ENCODE measurements at places on chromosomes 7 and 10. TPM values are rescaled to one million over a fixed set of nuclear protein-coding genes. Genes with fewer than 3 reads are reported as not detected.

NEUROG3 gene
- polyA plus RNA-seq = not detected

CACNB2 gene
- 23.3 TPM for polyA plus RNA-seq

ATRNL1 gene
- 11.7 TPM for polyA plus RNA-seq

OR2A42 gene
- polyA plus RNA-seq = 0.45 TPM

FAM3C gene
- 171 TPM for polyA plus RNA-seq

COMTD1 gene
- polyA plus RNA-seq = 32.4 TPM

JCAD gene
- 35.2 TPM for polyA plus RNA-seq

CPA5 gene
- 0.24 TPM for polyA plus RNA-seq

ASZ1 gene
- polyA plus RNA-seq = not detected
